ENCODE measurements at places on chromosomes 11 and 22.

DNA sequence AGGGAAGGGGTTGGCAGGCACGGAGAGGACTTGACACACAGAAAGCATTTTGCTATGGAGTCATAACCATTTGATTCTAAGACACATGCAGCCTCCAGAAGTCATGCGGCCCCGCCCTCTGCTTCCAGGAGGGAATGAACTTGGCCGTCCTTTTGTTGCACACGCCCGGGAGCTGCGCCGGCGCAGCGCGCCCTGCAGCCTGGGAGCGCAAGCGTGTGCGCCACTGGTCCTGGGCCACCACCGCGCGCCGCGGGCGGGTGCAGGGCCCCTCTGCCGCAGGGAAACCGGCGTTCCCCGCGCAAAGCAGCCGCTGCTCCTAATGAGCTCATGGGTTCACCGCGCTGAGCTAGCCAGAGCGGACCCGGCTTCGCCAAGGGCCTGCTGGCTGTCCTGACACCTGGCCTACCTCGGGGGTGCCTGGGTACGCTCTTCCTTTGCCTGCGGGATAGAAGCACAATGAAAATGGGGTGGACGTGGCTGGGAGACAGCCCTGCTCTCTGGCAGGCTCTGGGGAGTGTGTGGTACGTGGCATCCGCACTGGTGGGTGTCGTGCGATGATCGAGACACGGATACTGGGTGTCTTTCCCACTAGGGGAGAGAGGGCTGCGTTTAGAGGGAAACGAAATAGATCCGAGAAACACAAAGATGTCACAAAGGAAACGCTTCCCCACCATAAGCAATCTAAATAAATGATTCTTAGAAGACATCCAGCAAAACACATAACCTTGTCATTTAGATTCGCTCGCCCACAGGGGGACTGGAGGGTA lies 669 bp downstream of the MICAL3 start:
- DNase-seq, result no peak

GRCh38 chr11:130861902-130862860 lies 54.1 kb downstream of the SNX19 start:
- DNase-seq, result peak; percentile 76

- DNase-seq, result peak; percentile 27
Observed at GRCh38 chr11:77547863-77548551, 41.7 kb upstream of the AQP11 start.

GRCh38 chr22:20999350-21000206 lies 2.3 kb downstream of the THAP7 start:
- DNase-seq, result no peak

DNA sequence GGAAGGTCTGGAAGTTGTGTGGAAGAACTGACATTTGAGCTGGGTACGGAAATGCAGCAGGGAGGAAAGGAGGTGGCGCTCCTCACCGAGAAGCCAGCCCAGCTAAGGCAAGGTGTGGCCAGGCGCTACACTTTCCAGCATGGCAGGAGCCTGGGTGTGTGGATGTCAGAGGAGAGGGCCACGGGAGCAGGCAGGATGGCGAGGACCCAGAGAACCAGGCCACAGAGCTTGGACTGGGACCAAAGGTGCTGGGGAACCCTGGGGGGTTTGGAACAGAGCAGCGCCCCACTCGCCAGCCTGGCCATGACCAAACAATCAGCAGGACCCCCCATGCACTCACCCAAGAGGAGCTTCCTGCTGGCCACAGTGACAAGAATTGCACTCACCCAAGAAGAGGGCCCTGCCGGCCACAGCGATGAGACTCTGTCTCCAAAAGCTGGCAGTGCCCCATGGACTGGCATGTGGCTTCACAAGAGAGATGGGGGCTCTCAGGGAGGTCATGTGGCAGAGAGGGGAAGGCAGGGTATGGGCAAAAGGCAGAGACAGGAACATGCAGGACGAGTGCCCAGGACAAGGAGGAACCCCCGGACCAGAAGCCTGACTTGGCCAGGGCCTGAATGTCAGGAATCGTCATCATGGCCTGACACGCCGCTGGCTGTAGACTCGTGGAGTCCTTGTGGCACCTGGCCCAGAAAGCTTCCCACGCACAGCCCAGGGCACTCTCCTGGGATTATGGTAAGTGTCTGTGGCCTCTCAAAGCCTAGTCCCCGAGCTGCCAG lies 45.4 kb downstream of the IGF2 start:
- no peak for DNase-seq

GRCh38 chr22:42644422-42645340 lies 4.3 kb upstream of the ATP5MGL start:
- no peak for DNase-seq

GRCh38 chr11:1530686-1531448 lies 41.2 kb downstream of the DUSP8 start:
- DNase-seq, result no peak

DNA sequence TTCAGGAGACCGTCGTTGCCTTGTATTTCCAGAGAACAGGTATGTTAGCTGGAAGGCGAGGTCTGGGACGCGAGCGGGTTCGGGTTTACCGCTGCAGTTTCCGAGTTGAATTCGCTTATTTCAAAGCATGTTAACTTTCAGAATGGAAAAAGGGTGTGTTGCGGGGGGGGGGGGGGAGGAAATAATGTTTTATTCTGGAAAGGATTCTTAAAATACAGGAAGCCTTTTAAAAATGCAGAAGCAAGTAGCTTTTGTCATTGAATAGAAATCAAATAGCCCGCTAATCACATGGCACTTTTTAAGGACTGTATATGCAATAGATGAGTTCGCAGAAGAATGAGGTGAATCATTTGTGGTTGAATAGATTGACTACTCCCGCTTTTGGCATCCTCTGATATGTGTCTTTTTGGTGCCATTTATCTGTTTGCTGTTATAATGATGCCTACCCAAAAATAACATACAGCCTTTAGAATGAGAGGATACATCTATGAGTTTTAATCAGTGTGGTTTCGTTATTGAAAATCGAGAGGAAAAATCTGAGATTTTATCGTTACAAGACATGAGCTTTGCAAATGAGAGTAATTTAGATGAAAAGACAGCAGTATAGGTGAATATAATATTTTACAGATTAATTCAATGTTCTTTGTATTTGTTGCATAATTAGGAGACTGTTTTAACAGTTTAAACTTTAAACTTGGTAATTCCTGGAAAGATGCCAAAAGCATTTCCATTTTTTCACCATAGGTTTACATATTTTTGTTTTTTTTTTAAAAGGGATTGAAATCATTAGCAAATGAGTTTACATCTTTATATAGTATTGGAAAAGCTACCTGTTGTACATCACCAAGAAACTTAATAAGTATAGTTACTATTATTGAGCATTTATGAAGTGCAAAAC lies 1.7 kb downstream of the PDE3B start:
- DNase-seq, result no peak

DNA sequence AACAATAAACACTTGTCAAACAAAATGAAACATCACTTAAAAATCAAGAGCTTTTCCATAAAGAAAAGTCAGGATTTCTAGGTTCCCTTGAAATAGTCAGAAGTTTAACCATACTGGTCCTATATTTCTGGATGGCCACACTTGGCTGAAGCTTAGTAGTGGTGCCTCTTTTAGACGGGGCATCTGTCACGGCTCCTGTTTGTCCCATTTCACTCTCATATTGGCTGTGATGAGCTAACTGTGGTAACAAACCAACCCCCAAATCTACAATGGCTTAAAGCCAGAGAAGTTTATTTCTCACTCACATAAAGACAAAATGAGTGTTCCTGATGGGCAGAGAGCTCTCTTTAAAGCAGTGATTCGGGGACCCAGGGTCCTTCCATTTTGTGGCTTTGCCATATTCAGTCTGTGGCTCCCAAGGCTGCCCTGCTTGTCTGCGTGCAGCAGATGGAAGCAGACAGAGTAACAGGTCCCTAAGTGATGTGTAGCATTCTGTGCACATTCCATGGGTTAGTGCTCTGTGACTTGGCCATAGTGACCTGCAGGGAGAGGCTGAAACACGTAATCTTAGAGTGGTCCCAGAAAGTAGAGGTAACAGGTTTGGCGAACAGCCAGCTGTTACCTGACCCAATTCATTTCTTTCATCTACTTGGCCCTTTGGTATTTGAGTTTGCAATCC lies 137.4 kb downstream of the HIPK3 start:
- DNase-seq, result no peak

All from skeletal muscle cell (primary cell).